HAP-1 (cell line): ENCODE measurements at places on chromosomes 6 and 20.

GRCh38 chr6:142728910-142729481 lies 216.0 kb downstream of the HIVEP2 start:
- no peak for DNase-seq

DNA sequence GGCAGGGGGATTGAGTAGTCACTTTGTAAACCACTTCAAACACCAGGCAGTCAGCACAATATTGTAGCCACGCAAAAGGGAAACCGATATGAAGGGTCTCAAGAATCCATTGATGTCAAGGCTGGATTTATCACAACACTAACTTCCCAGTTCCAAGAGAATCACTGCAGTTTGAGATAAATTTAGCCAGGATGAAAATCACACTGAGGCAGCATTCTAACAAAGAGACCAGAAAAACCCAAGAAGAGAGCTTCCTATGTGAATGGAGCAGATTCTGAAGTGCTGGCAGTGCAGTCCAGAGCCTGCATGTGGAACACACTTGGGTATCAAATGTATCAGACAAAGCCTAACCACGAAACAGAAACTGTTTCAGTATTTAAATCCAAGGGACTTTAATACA lies 84.6 kb downstream of the KIF16B start:
- DNase-seq: no peak

GRCh38 chr20:3088031-3088430 lies 3.5 kb upstream of the AVP start:
- DNase-seq: no peak

- DNase-seq: no peak
These were observed 1183.8 kb downstream of the HACE1 start for GRCh38 chr6:103675807-103676406.

DNA sequence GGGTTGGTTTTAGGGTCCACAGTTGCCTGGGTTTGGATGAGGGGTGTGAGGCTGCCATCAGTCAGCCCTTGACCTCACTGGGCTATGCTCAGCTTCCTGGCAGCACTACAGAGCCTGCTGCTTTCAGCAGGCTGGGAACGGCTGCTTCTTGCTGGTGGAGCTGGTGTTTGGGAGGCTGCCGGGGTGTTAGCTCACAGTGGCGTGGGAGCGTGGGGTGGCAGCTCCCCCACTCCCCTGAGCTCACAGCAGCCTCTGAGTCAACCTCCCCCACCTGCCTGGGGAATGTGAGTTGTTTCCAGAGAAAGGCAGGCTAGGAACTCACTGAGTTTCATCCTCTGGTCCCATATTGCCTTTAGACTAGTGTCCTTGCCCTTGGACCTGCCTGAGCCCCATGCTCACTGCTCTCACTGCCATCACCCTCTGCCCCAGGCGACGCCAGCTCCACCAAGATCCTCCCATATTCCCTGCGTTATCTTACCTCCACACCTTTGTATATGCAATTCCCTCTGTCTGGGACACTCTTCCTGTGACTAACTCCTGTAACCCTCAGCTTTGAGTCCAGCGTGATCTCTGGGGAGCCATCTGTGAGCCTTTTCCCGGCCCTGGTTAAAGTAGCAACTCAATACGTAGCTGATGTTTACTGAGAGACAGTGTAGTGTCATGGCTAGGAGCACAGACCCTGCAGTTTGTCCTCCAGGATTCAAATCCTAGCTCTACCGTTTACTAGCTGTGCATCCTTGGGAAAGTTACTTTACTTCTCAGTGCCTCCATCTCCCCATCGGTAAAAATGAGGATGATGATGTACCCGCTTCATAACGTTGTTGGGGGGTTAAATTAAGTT lies 34.8 kb downstream of the PPP1R16B start:
- DNase-seq: no peak

- no peak for DNase-seq
These were observed 13.6 kb downstream of the TMEM181 start for GRCh38 chr6:158573542-158573931.

DNA sequence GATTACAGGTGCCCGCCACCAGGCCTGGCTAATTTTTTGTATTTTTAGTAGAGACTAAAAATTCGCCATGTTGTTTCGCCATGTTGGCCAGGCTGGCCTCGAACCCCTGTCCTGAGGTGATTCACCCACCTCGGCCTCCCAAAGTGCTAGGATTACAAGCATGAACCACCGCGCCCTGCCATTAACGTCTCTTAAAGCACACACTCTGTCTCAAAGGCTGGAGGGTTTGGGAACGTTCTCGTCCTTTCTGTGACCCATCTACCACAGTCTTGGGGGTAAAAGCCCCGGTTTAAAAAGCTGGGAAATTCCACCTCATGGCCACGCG lies 57.8 kb upstream of the ARID1B start:
- DNase-seq: no peak

- DNase-seq: no peak
These were observed 219.3 kb upstream of the HSF2 start for GRCh38 chr6:122180132-122180531.

DNA sequence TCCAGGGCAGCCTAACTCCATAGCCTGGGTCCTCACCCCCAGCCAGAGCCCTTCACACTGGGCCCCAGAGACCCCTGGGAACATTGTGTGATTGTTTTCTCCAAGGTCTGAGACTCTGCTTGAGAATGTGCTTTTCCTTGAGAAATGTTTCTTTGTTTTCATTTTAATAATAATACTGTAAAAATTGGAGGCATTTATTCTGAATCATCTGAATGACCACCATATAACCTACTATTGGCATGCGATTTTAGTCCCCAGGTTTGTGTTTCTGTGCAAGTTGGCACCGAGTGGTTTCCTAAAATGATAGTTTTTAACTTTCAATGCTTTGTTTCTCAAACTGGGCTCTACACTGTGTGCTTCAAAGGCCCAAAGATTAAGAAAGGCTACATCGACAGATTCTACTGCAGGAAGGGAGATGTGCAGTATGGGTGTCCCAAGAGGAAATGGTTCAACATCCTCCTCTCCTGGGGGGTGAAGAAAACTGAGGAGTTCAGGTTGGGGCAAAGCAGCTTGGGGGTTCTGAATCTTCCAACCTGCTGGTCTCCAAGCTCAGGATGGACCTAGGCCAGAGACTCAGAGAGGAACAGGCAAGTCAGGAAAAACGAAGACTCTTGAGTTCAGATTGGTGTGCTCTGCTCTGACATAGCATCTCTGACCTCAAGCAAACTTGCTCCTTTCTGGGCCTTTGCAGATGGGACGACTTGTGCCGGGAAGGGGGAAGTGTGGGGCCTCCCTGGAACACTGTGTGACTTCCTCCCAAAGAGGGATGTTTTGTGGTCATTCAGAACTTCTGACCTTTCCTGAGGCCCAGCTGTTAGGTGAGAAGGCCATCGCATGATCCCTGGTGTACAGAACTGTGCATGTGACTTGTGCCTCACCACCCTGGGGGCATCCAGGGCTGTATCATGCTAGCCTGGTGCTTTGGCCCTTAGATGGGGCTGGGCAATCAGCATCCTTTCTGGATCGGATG lies 31.0 kb downstream of the DAAM2 start:
- DNase-seq: no peak

- no peak for DNase-seq
These were observed 178.9 kb upstream of the MYLIP start for GRCh38 chr6:15949982-15950381.

DNA sequence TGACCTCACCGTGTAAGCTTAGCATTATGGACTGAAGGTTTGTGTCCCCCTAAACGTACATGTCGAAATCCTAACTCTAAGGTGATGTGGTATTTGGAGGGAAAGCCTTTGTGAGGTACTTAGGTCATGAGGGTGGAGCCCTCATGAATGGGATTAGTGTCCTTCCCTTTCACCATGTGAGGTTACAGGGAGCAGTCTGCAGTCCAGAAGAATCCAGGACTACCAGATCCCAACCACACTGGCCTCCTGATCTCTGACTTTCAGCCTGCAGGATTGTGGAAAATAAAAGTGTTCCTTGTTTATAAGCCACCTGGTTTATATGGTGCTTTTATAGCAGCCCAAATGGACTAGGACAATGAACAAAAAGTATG lies 73.4 kb downstream of the ZBTB2 start:
- no peak for DNase-seq

GRCh38 chr20:48632825-48633619 lies 194.8 kb downstream of the PREX1 start:
- no peak for DNase-seq

GRCh38 chr6:7617801-7618764 lies 28.1 kb downstream of the SNRNP48 start:
- peak; percentile 46 for DNase-seq

- peak; percentile 9 for DNase-seq
These were observed 42.0 kb downstream of the TGM2 start for GRCh38 chr20:38123021-38123587.

GRCh38 chr6:21953831-21954801 lies 342.7 kb downstream of the PRL start:
- DNase-seq: no peak

DNA sequence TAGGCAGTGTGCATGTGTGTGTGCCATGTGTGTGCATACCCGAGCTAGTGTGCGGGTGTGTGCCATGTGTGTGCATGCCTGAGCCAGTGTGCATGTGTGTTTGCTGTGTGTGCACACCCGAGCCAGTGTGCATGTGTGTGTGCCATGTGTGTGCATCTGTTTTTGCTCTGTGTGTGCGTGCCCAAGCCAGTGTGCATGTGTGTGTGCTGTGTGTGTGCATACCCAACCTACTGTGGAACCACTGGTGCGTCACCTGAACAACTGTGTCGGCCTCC lies 5.7 kb downstream of the RBBP8NL start:
- DNase-seq: no peak

- DNase-seq: no peak
These were observed 1.4 kb downstream of the PAQR8 start for GRCh38 chr6:52363228-52363867.

- no peak for DNase-seq
These were observed 53.2 kb downstream of the CTCFL start for GRCh38 chr20:57471496-57472372.

GRCh38 chr6:105934708-105935107 lies 151.4 kb upstream of the PRDM1 start:
- no peak for DNase-seq

GRCh38 chr6:38493931-38494547 lies 145.7 kb downstream of the BTBD9 start:
- DNase-seq: peak; percentile 56

GRCh38 chr20:33733654-33734576 lies 2.1 kb downstream of the ZNF341 start:
- DNase-seq: no peak

- no peak for DNase-seq
These were observed 165.7 kb upstream of the RNF217 start for GRCh38 chr6:124796464-124796970.

GRCh38 chr6:69768664-69769063 lies 28.1 kb downstream of the LMBRD1 start:
- no peak for DNase-seq

DNA sequence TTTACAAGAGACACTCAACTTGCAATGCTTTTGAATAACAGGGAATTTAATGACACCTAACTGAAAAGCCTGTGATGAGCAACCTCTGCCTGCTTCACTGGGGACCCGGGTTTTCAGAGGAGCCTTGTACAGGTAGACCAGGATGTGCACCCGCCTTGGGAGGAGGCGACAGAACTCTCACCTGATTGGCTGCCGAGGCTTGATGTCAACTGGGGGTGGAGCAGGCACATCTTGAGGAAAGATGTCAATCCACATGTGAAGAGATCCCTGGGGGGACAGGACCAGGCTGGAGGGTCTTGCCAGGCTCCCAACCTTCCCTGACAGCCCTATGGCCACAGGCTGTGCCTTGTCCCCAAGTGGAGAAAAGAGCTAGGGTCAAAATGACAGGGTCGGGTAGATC lies 19.8 kb downstream of the ERGIC3 start:
- no peak for DNase-seq

DNA sequence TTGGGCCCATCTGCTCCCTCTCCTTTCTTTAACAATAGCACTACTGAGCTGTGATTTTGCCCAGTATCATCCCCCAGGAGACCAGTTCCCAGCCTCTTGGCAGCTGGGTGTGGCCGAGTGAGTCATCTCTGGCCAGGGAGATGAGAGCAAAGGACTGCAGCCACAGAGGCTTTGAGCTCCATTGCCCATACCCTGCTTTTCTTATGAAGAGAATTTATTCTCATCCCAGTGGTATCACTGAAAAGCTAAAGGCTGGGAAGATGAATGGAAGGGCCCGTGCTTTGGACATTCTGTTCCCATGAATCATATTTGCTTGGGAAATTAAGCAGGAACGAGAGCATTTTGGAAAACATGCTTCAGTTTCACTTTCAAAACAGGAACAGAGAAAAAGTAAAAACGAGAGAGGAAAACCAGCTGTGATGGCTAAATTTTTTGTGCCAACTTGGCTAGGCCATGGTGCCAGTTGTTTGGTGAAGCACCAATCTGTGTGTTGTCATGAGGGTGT lies 14.9 kb downstream of the CST3 start:
- peak; percentile 42 for DNase-seq

GRCh38 chr6:7271205-7271534 lies 41.8 kb downstream of the SSR1 start:
- no peak for DNase-seq

DNA sequence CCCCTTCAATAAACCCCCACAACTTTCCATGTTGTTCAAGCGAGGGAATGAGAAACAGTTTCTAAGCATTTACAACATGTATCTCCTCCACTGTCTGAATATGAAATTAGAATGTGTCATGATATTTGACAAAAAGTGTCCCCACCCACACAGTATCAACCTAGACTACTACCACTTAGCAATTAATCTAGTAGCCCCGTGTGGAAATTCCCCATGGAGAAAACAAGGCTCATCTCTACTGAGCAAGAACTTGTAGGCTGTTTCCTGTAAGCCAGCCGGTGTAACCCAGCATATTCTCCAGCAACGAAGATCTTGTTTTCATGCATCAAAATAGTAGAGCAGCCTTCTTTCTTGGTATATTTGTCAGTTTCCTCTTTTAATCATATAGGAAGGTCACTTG lies 115.0 kb downstream of the IRF4 start:
- no peak for DNase-seq

DNA sequence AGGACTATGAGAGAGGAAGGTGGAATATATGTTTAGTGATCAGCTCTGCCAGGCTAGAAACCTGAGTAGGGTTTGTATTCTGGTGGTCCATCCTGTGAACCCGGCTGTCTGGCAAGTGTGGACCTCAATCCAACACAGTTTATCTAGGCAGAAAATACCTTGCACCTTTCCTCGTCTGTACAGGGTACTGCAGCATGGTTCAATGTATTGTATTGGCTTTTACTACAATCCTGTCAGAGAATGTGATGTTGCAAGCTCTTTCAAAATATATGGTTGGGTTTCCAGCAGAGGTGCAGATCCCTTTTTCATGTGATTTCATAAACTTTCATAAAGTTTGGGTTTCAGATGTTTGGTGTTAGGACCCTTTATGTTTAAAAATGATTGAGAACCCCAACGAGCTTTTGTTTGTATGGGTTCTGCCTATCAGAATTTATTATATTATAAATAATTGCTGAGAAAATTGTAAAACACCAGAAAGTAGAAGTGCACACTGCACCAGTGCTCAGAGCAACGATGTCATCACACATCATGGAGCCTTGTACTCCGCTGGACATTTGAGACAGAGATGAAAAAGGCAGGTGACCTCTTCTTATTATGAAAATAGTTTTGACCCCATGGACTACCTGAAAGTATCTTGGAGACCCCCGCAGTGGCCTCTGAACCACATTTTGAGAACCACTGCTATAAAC lies 106.6 kb downstream of the RTN4IP1 start:
- DNase-seq: no peak

- peak; percentile 5 for DNase-seq
These were observed 26.0 kb upstream of the PPP1R16B start for GRCh38 chr20:38779247-38780097.

- no peak for DNase-seq
These were observed 24.1 kb downstream of the STK4 start for GRCh38 chr20:44990425-44990824.
